ENCODE measurements at places on chromosomes 2 and 18.
A peak's percentile ranks its signal among the peaks of the same experiment; 100 is the strongest.

- peak; percentile 23 for DNase-seq
These were observed 125.9 kb downstream of the ARHGAP15 start for GRCh38 chr2:143255086-143255485.

DNA sequence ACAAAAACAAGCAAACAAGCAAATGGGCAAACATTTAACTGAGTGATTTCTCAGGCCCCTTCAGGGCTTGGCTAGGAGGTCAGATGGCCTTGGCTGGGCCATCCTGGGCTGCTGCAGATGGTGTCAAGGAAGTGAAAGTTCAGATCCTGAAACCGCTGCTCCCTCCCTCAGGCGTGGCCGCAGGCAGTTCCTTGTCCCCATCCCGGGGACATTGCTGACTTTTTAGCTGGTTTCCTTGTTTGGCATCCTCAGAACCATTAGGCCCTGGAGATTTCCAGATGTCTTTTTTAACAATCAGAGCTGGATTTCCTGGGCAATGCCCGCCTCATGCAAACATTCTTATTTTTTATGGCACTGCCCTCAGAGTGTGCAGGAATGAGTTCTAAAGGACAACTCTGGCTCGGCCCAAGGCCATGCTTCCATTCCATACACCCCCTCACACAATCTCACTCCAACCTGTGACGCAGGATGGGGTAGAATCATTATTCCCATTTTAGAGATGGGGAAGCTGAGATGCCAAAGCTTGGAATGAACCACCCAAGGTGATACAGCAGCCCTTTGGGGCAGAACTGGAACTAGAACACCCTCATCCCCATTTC lies 86.1 kb upstream of the ZCCHC2 start:
- no peak for DNase-seq

DNA sequence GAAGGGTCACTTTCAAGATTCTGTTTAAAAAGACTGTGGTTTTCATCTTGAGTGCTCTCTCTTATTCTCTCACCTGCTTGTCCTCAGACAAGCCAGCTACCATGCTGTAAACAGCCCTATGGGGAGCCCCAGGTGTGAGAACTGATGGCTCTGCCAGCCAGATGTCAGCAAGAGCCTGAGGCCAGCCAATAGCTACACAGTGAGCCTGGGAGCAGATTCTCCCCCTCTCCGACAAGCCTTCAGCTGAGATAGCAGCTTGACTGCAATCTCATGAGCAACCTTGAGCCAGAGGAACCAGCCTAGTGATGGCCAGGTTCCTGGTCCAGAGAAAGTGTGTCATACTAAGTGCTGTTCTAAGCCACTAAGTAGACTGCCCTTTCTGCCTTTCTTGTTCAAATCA lies 272.1 kb downstream of the NAPG start:
- DNase-seq: no peak

DNA sequence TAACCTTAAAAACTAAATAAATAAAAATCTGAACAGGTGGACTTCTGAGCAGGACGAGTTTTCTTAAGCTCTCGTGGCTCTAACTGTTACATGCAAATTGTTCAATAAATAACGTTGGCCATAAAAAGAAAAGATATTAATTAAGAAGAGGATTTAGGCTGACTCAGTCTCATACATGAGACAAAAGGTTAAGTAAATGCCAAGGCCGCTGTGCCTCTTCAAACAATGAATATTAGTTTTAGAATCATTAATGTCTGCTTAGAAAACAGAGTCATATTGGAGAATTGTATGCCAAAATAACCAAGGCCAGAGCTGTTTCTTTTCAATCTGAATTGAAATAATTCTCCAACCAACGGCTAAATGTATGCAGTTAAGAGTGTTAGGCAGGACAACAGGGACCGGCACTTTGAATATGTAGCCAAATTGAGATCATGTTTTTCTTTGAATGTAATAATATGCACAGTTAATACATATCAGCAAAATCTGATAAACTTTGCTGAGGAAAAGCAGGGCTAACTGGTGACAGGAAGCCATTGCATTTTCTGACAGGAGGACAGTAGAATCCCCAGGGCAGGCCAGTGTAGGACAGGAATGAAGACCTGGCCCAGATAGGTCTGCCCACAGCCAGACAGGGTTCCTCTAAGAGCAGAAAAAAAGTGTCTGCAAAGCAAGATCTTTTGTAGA lies 1041.4 kb upstream of the FANCL start:
- no peak for DNase-seq

GRCh38 chr2:10350761-10351160 lies 48.1 kb downstream of the HPCAL1 start:
- DNase-seq: no peak

GRCh38 chr2:41933585-41934320 lies 114.1 kb upstream of the PKDCC start:
- DNase-seq: no peak

DNA sequence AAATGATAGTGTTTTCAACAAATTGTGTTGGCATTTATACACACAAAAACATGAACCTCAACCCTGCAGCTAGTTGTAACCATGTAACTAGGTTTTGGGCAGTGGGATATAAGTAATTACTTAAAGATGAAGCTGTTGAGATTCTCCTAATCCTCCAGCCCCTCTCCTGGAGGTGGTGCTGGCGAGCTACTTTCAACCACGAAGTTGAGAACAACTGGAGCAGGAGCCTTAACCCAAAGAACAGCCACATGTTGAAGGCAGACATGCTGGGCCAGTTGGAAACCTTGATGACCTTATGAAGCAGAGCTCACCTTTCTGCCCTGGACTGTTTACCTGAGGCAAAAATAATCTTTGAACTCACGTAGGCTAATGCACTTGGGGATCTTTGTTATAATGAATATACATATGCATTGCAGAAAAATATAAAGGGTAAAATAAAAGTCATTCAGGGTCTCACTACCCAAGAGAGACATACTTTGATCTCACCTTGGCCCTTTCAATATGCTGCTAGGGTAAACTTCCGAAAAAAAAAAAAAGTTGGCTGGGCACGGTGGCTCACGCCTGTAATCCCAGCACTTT lies 89.6 kb upstream of the NPAS2 start:
- DNase-seq: peak; percentile 49

DNA sequence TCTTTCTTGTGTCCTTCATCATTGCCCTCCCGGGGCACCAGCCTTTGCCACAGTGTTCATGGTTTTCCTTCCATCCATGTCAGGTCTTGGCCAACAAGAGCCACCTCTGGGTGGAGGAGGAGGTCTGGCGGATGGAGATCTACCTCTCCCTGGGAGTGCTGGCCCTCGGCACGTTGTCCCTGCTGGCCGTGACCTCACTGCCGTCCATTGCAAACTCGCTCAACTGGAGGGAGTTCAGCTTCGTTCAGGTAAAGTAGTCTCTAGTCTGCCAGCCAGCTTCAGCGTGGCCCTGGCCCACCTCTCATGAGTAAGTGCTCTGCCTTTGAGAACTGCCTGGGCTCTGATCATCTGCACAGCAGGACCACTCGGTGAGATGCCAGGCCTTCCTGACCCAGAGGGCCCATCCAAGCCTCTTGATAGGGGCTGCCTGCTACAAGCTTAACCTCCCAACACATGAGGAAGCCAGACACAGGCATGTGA lies 31.0 kb downstream of the STEAP3 start:
- DNase-seq: no peak

DNA sequence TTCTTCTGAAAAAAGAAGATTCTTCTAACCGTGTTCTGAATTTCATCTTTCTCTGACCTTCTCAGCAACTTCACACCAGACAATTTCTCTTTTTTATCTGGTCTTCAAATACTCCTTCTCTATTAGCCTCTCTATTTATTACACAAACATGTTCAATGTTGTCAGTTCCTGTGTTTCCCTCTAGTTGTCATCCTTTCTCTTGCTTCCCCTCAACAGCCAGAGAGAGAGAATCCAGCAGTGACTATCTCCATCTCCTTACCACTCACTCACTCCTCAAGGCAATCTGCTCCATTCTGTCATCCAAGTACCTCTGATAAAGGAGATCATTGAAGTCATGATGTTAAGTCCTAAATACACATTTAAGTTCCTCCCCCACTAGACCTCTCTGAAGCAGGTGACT lies 491.9 kb upstream of the CHAC2 start:
- no peak for DNase-seq

GRCh38 chr2:172050479-172051125 lies 34.7 kb upstream of the DLX1 start:
- no peak for DNase-seq

DNA sequence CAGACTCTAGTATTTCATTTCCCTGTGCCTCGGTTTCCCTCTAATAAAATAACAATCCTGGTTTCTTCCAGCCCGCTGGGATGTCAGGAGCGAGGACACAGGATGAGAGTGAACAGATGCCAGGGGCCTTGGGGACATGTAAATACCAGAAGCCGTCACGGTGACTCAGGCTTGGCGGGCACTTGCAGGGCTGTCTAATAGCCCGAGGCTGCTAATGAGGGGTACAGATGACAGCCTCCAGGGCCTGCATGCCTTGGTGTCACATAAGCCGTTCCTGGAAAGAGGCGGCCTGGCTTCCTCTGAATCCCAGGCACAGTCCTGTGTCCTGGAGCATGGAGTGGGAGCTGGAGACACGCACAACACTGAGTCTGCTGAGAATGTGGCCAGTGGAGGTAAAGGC lies 28.2 kb downstream of the HS1BP3 start:
- no peak for DNase-seq

GRCh38 chr2:200353874-200354273 lies 47.4 kb downstream of the SPATS2L start:
- DNase-seq: no peak

DNA sequence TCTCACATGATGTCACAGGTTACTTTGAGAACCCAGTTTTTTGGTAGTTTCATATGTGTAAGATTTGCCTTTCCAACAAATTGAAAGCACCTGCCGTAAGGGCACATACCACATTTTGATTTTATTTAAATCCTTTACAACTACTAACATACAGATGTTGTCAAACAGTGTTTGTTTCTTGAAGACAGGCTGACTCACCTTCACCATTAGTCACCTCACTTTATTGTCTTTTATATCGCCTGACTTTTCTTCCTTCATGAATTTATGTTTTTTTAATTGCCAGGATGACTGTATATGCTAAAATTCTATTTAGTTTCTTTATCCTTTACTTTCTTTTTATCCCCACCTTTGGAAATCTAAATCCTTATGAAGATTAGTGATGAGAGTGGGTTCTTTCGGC lies 886.7 kb downstream of the SUCLG1 start:
- no peak for DNase-seq

DNA sequence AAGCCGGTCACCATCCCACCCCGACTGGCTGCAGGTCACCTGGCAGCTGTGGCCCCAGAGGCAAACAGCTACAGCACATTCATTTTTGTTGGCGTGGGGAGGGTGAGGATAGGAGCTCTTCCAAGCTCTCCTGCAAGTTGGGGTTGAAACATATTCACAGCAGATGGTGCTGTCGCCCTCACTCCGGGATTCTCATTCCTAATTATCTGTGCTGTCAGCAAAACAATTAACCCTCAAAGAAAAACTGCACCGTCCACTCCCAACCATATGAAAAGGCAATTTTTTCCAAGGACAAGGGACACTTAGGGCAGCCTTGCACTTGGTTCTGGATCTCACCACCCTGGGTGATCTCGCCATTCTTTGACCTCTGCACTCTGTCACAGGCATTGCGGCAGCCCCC lies 68.6 kb downstream of the ZBTB7C start:
- DNase-seq: no peak

- DNase-seq: no peak
These were observed 157.3 kb downstream of the DYSF start for GRCh38 chr2:71610671-71611070.

DNA sequence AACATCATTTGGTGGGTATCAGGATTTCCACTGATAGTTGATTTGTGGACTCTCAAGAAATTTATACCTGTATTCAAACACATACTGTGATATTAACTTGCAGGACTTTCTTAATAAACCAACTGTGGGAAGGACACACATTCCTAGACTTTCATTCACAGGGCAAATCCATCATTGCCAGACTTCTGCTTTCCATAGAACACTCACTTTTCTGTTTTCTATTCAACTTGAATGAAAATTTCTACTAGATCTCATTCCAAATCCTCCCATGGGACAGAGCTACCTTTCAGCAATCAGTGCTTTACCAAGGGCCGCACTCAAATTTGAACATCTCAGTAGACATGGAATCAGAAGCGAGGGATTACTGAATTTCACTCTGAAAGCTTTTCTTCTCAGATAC lies 612.5 kb downstream of the IRS1 start:
- no peak for DNase-seq

GRCh38 chr18:43932140-43932539 lies 654.9 kb upstream of the SYT4 start:
- DNase-seq: no peak

GRCh38 chr18:12423820-12424219 lies 16.1 kb downstream of the PRELID3A start:
- no peak for DNase-seq

- DNase-seq: no peak
These were observed 16.7 kb upstream of the GTF2A1L start for GRCh38 chr2:48600917-48601316.

- no peak for DNase-seq
These were observed 63.4 kb downstream of the FAM168B start for GRCh38 chr2:131029812-131030211.

GRCh38 chr2:71925268-71926088 lies 222.2 kb downstream of the CYP26B1 start:
- no peak for DNase-seq

DNA sequence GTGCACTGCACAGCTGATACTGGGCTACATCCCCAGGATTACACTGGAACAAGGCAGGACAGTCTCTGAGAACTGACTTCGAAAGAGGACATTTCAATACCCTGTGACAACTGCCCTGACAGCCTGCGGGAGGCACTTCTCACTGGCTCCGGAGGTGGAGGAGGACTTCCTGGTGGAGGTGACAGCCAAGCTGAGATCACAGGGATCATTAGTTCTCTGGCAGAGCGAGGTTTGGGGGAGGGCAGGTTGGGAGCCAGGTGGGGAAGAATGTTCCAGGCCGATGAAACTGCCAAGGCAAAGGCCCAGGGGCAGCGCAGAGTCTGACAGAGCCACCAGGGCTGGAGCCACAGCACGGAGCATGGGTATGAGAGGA lies 28.0 kb upstream of the NPAS2 start:
- DNase-seq: no peak

- no peak for DNase-seq
These were observed 21.6 kb upstream of the OTOS start for GRCh38 chr2:240162032-240162431.

DNA sequence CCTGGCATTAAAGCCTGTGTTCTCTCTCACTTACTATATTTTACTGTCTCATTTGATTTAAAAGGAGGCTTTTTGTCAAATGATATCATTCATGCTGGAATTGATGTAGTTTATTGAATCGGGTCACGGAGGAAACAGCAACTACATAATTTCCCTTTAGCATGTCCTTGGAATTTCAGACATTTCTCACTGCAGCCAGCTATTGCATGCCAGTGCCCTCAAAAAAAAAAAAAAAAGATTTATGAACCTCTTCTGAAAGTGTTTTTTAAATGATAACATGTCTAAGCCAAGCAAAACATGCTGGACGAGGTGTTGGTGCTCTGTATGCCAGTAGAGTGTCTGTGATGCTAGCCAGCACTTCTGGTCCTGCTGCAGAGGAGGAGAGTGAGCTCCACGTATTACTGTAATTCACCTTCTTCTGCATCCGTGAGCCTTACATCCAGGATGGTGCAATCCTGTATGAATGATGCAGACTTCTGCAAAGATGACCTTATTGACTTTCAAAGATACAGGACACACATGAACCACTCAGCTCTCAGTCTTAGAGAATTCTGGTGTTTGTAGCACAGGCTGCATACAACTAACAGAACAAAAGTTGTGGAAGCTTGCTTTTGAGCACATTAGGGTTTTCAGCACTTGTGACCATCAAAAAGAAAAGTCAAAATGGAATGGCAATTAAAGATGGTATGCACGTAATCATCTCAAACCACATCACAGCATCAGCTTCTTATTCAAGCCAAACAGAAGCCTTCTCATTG lies 31.1 kb downstream of the UGP2 start:
- no peak for DNase-seq
